Fibroblast of the conjunctiva (primary cell): ENCODE measurements at places on chromosomes 2 and 18.

DNA sequence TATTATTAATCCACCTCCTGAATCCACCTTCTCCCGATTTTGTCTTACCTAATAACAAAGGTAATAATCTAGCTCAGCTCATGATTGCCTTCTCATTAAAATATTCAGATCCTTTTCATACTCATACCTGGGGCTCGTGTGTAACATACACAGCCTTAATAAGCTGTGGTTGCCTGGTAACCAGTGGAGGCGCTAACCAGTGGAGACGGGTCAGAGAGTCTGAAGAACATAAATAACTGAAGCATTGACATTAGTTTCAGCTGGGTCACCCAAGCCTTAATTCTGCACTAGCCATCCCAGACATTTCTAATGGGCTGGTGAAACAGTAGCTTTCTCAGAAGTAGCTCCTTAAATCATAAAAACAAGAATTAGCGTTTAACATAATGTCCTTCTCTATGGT is 14.8 kb upstream of the DTNA start:
- DNase-seq: no peak

- no peak for DNase-seq
Measured at GRCh38 chr2:127638361-127639110, 7.4 kb upstream of the GPR17 start.

GRCh38 chr18:32326450-32327308 is 136.8 kb downstream of the MEP1B start:
- no peak for DNase-seq

GRCh38 chr18:36595046-36595817 is 233.6 kb downstream of the TPGS2 start:
- DNase-seq: no peak

- no peak for DNase-seq
Measured at GRCh38 chr2:191481305-191482070, 196.4 kb upstream of the NABP1 start.

GRCh38 chr2:70036290-70036689 is 51.0 kb upstream of the PCBP1 start:
- DNase-seq: no peak

DNA sequence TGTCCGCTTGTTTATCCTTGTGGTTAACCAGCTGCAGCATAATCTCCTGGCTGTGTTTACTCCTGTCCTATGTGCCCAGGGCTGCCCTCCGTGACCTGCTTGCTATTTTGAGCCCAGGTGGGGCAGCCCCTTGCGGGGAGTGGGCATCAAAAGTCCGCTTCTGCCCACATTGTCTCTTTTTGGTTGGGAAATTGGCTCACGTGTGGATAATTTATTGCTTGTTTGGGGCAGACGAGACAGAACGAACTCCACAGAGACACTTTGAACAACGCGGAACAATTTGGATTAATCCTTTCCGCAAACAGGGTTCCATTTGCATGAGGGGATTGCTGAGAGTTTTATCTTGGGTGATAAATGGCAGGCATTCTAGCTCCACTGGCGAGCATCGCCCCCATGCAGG is 8.1 kb upstream of the CXCR4 start:
- DNase-seq: no peak
